ENCODE measurements at places on chromosomes 16 and 17. TPM values are rescaled to one million over a fixed set of nuclear protein-coding genes. Genes with fewer than 3 reads are reported as not detected.

- no peaks in the 10 kb centered on the region for H3K36me3 ChIP-seq
- peaks cover 44% of the 10 kb centered on the region for H3K4me1 ChIP-seq
- H3K27ac ChIP-seq, result no peak within 1 kb of the TSS
- peak; percentile 84 for DNase-seq
- peaks cover 53% of the 10 kb centered on the region for H3K27me3 ChIP-seq
Measured at GRCh38 chr16:56667581-56668571, at the start of gene MT1G. MT1G (minus strand) TSS chr16:56668065; CDS start chr16:56667993, 72 bp downstream.

GRCh38 chr16:49724774-49725173 is 131.1 kb downstream of the ZNF423 start:
- no peak overlapping the region for H3K27ac ChIP-seq
- no peak for DNase-seq

DNA sequence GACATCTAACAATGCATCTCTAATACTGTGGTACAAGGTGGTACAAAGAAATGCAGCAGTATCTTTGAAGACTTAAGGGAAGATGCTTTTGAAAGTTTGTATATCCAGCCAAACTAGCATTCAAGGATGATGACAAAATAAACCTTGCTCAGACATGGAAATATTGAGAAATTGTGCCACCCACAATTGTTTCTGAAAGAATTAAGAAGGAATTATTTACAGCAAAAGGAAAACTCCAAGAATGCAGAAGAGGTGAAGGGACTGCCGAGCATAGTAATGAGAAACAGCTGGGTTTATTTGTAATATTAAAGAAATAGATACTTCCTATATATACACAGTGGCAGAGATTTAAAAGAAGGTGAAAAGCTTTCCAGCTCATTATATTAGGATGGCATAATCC is 29.5 kb downstream of the PMFBP1 start:
- H3K36me3 ChIP-seq, result no peaks in the 10 kb centered on the region
- no peak overlapping the region for H3K4me3 ChIP-seq
- no peaks in the 10 kb centered on the region for H3K4me1 ChIP-seq
- no peak overlapping the region for H3K27ac ChIP-seq

GRCh38 chr17:42188749-42189650 is 3.7 kb upstream of the HCRT start:
- DNase-seq, result no peak
- H3K27me3 ChIP-seq, result peaks cover 9% of the 10 kb centered on the region
- no peaks in the 10 kb centered on the region for H3K36me3 ChIP-seq
- H3K4me1 ChIP-seq, result peaks cover 17% of the 10 kb centered on the region
- no peak overlapping the region for H3K27ac ChIP-seq

DNA sequence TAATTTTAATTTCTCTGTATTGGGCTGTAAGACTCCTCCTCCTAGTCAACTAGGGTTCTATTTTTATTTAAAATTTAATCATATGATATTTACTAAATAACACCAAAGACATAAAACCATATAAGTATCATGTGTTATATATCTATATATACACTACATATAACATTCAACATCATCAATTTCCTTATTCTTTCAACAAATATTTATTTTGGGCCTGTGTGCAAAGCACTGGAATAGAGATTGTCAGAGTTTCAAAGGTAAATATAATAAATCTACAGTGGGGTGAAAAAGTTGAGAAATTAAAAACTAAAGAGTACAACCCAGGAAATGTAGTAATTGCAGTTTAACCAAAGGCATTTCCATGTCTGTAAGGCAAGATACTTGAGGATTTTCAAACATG is 364.0 kb downstream of the CA10 start:
- no peaks in the 10 kb centered on the region for H3K36me3 ChIP-seq
- no peaks in the 10 kb centered on the region for H3K4me1 ChIP-seq
- no peak overlapping the region for H3K4me3 ChIP-seq
- no peak for DNase-seq
- H3K27me3 ChIP-seq, result no peaks in the 10 kb centered on the region

GRCh38 chr17:5585836-5586521 is 1.7 kb upstream of the NLRP1 start:
- no peak for DNase-seq
- no peak overlapping the region for H3K4me3 ChIP-seq
- H3K4me1 ChIP-seq, result peaks cover 51% of the 10 kb centered on the region
- H3K36me3 ChIP-seq, result peaks cover 9% of the 10 kb centered on the region
- H3K27me3 ChIP-seq, result no peaks in the 10 kb centered on the region

DNA sequence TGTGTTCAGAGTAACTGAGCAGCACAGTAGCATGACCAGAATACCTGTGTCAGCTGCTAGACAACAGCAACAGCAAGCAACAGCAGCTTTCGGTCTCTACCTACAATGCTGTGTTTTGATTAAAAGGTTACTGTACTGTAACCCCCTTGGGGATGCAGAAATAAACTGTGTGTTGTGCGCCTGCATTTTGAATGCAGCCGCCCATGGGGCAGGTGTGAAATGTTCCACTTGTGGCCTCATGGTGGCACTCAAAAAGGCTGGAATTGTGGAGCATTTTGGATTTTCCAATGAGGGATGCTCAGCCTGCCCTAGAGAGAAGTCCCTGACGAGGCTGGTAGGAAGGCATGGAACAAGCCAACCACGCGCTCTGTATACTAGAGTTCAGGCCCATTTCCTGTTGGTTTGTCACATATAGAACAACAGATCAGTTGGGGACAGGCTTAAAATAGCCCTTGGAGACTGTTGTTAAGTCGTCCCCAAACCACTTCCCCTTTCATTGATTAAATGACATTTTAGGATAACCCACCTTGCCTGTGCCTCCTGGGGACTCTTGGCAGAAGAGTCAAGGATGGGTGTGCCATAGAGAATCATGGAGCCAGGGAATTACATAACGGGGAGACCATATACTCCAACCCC is 27.1 kb downstream of the SCPEP1 start:
- peaks cover 28% of the 10 kb centered on the region for H3K36me3 ChIP-seq
- peaks cover 3% of the 10 kb centered on the region for H3K4me1 ChIP-seq
- H3K27me3 ChIP-seq, result no peaks in the 10 kb centered on the region
- no peak overlapping the region for H3K27ac ChIP-seq

DNA sequence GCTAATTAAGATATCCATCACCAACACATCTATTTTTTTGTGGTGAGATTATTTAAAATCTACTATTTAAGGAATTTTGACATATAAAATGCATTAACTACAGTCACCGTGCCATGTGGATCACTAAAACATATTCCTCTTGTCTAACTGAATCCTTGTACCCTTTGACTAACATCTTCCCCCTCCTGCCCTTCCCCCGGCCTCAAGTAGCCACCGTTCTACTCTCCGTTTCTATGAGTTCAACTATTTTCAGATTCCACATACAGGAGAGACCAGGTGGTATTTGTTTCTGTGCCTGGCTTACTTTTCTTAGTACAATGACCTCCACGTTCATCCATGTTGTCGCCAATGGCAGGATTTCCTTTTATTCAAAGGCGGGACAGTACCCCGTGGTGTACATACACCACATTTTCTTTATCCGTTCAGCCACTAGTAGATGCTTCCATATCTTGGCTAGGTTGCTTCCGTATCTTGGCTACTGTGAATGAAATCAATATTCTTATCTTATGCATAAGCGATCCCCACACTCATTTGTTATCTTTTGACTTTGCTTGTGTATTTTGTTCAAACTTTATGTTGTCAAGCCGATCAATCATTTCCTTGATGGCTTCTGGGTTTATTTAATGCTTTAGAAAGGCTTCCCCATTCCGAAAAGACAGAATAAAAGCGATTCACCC is 134.7 kb downstream of the KCNJ12 start:
- DNase-seq, result peak; percentile 26
- peak overlapping the region; percentile 50 for H3K4me3 ChIP-seq
- no peak overlapping the region for H3K27ac ChIP-seq
- H3K4me1 ChIP-seq, result peaks cover 18% of the 10 kb centered on the region

DNA sequence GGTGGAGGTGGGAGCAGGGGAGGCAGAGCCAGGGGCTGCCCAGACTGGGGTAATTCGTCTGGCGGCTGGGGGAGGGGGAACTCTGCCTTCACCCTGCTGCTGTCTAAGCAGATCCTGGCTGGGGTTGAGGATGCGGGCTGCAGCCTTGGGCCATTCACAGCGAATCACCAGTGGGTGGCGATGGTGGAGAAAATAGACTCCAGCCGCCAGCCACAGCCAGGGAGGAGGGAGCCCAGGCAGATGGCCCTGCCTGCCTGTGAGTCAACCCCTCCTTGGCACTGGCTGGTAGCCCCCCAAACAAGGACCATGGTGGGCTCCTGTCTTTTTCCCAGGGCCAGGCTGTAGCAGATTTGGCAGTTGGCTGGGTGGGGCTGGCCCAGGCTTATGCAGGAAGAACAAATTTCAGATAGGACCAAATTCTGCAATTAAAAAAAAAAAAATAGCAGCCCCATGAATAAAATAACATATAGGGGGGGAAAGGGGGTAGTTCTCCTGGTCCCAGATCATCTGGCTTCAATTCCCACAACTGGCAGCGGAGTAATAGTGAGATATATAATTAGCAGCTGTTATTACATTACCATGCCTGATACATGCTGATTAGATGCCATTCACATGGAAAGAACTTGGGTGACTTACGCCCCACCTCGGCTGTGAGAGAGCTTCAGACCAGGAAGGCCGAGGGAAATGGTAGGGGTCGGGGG is 41.5 kb upstream of the CDH5 start:
- no peaks in the 10 kb centered on the region for H3K27me3 ChIP-seq
- no peaks in the 10 kb centered on the region for H3K4me1 ChIP-seq
- H3K27ac ChIP-seq, result no peak overlapping the region
- no peak overlapping the region for H3K4me3 ChIP-seq
- no peaks in the 10 kb centered on the region for H3K36me3 ChIP-seq
- no peak for DNase-seq

DNA sequence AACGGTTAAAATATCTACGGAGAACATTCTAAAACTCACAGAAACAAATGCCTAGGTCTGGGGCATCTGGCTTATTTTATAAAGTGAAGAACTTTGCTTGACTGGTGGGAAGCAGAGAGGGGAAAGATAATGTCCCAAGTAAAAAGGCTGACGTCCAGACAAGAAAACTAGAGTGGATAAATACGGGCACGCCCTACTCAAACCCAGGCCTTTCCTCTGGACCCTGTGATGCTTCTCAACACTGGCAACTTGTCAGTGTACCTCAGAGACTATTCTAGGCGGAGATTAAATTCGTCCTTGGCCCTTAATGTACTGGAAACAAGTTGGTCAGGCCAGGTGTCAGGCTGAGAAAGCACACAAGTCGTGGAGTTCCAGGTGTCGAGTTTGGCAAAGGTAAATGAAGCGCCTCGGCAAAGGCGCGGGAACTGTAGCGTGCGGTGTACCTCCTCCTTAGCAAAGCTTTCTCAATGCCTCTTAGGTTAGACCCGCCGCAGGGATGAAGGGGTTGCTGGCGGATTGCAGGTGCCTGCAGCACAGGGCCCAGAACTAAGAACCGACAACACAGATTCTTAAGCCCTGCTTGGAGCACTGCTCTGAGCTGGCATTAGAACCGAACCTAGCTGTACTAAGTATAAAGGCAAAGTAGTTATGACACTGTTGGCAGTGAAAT is 668 bp upstream of the UNK start:
- H3K27me3 ChIP-seq, result no peaks in the 10 kb centered on the region
- peaks cover 65% of the 10 kb centered on the region for H3K4me1 ChIP-seq
- peak overlapping the region; percentile 68 for H3K4me3 ChIP-seq
- peak overlapping the region; percentile 99 for H3K27ac ChIP-seq

- H3K4me1 ChIP-seq, result peaks cover 32% of the 10 kb centered on the region
- no peaks in the 10 kb centered on the region for H3K36me3 ChIP-seq
- H3K27me3 ChIP-seq, result no peaks in the 10 kb centered on the region
- H3K27ac ChIP-seq, result no peak overlapping the region
Measured at GRCh38 chr17:15942207-15942833, 2.6 kb upstream of the ADORA2B start.

DNA sequence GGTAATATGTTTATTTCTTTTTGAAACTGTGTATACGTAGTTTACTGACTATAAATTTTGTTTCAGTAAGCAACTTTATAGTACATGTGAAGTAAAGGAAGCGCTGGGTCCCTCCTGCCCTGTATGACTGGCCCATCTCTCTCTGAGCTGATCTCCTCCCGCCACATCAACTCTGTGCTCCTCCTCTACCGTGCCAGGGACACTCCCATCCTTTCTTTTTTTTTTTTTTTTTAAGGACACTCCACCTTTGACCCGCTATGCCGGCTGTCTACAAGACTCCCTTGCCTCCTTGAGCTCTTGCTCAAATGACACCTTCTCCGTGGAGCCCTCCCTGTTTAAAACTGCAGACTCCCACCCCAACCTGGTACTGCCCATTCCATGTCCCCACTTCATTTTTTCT is 35.5 kb downstream of the ERN1 start:
- no peak for DNase-seq
- H3K4me3 ChIP-seq, result no peak overlapping the region
- peaks cover 8% of the 10 kb centered on the region for H3K36me3 ChIP-seq
- peaks cover 31% of the 10 kb centered on the region for H3K4me1 ChIP-seq
- H3K27ac ChIP-seq, result no peak overlapping the region

- H3K4me3 ChIP-seq, result no peak overlapping the region
- no peak for DNase-seq
- no peaks in the 10 kb centered on the region for H3K36me3 ChIP-seq
- no peaks in the 10 kb centered on the region for H3K27me3 ChIP-seq
- H3K4me1 ChIP-seq, result no peaks in the 10 kb centered on the region
Measured at GRCh38 chr16:5865236-5865635, 767.6 kb upstream of the EEF2KMT start.

DNA sequence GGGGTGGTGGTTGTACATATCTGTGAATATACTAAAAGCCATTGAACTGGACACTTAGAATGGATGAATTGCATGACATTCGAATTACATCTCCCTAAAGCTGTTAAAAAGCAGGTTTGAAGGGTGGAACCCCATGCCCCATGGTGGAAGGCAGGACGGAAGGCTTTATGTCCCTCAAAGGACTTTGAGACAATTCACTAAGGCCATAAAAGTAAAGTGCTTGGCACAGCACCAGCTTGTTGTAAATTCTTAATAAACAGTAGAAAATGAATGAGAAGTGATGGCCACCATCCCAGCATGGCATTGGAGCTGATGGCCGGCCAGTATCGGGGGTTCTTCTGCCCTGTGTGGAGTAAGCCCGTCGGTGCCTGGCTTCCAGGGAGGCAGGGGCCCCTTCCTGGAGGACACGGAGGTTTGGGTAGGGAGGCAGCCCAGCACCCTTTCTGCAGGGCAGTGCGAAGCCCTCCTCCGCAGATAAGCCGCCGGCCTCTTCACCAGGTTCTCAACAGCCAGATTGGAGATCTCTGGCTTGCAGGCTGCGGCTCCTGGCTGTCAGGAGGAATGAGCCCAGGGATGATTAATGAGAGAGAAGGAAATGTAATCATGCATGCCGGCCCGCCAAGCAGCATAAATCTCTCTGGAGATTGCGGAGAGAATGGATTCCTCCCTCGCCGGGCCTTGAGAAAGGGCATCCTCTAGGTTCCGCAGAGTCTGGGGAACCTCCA is 346.9 kb downstream of the FOXL1 start:
- H3K4me1 ChIP-seq, result peaks cover 9% of the 10 kb centered on the region
- no peak overlapping the region for H3K27ac ChIP-seq
- peaks cover 86% of the 10 kb centered on the region for H3K27me3 ChIP-seq
- no peak overlapping the region for H3K4me3 ChIP-seq
- DNase-seq, result no peak

GRCh38 chr17:72671016-72671415 is 421.5 kb downstream of the SLC39A11 start:
- H3K4me3 ChIP-seq, result no peak overlapping the region
- H3K36me3 ChIP-seq, result no peaks in the 10 kb centered on the region
- H3K27me3 ChIP-seq, result no peaks in the 10 kb centered on the region
- peaks cover 13% of the 10 kb centered on the region for H3K4me1 ChIP-seq
- DNase-seq, result no peak
- no peak overlapping the region for H3K27ac ChIP-seq

The CDH1 gene
- total RNA-seq, result 242 TPM

The ITGB3 gene
- 0.76 TPM for total RNA-seq

The PAM16 gene
- total RNA-seq, result 23.8 TPM

The KRT20 gene
- not detected for total RNA-seq

The CSNK2A2 gene
- total RNA-seq, result 53.3 TPM

The GCGR gene
- total RNA-seq, result 0.52 TPM

The TAC4 gene
- not detected for total RNA-seq

The KLHL10 gene
- not detected for total RNA-seq

The OSGIN1 gene
- total RNA-seq, result 1.3 TPM

Measured in suprapubic skin (tissue), 4 donors.